ENCODE measurements at places on chromosomes 7 and 10.

- DNase-seq = no peak
Observed at GRCh38 chr7:3537210-3537875, 236.3 kb downstream of the SDK1 start.

- no peak for DNase-seq
Observed at GRCh38 chr10:132100556-132101349, 35.0 kb downstream of the JAKMIP3 start.

- no peak for DNase-seq
Observed at GRCh38 chr10:78915190-78915518, 153.6 kb upstream of the ZMIZ1 start.

DNA sequence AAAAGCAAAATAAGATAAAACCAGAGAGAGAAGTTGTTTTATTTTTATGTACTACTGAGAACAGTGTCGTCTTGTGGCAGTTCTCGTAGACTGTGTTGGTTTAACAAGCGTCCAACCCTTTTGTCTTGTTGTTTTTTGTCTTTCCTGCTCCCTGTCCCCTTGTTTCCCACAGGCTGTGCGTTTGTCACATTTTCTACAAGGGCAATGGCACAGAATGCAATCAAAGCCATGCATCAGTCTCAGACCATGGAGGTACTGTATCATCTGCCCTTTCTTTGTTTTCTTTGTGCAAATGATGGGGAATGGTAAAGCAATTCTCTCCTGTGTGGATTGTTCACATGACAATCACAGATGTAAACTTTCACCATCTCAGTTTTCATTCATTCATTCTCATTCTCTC lies 248.8 kb downstream of the CELF2 start:
- DNase-seq = no peak

GRCh38 chr7:75691793-75692543 lies 46.8 kb downstream of the HIP1 start:
- DNase-seq = no peak

Measured in NCI-H1694 (cell line).